ENCODE measurements at places on chromosomes 6 and 20.
A peak's percentile ranks its signal among the peaks of the same experiment; 100 is the strongest.

- DNase-seq, result peak; percentile 12
Observed at GRCh38 chr6:112086744-112087135, 542 bp downstream of the TUBE1 start.

- peak; percentile 23 for DNase-seq
Observed at GRCh38 chr6:89610149-89610642, 28.4 kb downstream of the LYRM2 start.

DNA sequence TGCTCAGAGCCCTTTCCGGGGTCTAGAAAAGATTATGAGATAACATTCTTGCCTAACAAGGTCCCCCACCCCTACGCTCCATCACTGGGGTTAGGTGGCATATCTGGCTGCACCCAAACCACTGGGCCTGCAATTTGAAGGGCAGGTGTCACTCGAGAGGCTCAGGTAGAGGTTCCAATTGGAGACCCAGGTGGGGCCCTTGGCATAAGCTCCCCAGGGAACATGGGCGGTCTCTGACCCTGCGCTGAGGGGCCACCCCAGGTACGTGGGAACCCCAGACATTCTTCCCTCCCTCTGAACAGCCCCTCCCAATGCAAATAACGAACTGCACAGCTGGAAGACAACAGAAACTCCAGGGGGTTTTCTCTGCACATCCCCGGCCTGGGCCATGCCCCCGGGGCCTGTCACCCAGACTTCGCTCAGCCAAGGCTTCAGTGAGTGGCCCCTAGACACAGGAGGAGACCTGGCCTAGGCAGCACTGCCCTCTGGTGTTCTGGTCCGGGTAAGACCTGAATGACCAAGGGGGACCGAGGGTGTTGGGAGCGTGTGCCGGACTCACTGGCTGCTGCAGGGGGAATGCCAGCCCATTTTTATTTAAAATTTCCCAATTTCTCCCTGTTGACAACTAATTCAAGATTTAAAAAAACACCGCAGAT is 47.5 kb downstream of the DSTN start:
- DNase-seq, result peak; percentile 75

GRCh38 chr6:26316291-26316690 is 48.7 kb upstream of the BTN3A2 start:
- no peak for DNase-seq

- no peak for DNase-seq
Observed at GRCh38 chr20:41654884-41655283, 36.7 kb upstream of the CHD6 start.

- no peak for DNase-seq
Observed at GRCh38 chr20:36582322-36582721, 8.9 kb downstream of the TGIF2 start.

DNA sequence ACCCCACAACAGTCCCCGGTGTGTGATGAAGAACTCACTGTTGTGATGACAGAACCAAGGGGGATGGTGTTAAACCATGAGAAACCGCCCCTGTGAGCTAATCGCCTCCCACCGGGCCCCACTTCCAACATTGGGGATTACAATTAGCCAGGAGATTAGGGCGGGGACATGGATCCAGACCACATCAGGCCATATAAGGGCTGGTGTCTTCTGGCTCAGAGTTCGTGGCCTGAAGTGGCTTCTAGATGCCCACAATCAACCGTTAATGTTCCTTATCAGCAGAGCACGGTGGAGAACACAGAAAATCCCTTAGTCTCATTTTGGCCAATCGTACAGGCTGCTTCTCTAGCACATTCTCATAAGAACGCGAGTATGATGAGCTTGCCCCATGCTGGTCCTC is 10.9 kb upstream of the MAS1 start:
- DNase-seq, result no peak

DNA sequence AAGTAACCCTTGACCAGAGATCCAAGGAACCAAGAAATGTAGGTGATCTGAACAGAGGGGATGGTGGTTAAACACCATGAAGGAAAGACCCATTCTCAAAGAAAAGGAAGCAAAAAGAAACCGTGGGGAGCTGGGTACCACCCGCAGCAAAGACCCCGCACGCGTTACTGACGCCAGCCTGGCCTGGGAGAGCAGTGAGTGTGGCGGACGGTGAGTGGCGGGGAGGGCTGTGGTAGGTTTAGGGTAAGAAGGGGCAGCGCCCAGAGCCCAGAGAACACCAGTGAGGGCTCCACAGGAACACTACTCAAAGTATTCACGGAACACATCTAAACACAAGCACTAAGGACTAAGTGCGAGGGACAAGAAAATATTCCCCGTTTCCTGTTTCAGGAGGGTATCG is 4.2 kb downstream of the GMEB2 start:
- no peak for DNase-seq

DNA sequence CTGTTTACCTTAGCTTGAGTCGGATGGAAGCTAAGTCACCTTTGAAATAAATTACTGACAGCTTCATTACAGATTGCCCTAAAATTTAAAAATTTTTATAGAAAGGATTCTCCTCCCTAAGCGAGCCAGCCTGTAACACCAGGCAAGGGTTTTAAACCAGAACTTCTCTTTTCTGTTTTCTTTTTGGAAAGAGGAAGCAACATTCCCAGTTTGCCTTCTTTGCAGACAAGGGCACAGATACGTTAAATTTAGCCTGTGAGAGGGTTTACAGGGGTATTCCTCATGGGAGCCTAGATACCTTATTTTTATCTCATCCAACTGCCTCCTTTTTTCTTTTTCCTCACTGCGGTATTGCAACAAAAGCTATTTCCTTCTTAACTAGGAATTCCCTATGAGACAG is 45.0 kb downstream of the GNAS start:
- no peak for DNase-seq

- no peak for DNase-seq
Observed at GRCh38 chr6:132400555-132400882, 756 bp downstream of the MOXD1 start.

DNA sequence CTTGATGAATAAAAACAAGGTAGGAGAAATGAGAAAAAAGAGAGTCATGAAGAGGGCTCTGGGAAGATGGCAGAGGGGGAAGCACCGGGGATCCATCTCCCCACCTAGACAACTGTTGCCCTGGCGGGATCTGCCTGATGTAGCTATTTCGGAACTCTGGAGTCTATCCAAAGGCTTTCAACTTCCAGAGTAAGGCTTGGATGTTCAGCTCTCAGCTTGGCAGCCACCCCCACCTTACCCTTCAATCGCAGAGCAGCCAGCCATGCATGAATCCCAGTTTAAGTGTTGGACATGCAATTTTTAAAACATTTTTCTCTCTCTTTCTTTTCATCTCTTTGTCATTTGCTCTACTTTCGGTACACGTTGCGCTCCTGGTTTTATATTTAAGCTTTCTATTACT is 275.9 kb upstream of the EXOC2 start:
- no peak for DNase-seq

DNA sequence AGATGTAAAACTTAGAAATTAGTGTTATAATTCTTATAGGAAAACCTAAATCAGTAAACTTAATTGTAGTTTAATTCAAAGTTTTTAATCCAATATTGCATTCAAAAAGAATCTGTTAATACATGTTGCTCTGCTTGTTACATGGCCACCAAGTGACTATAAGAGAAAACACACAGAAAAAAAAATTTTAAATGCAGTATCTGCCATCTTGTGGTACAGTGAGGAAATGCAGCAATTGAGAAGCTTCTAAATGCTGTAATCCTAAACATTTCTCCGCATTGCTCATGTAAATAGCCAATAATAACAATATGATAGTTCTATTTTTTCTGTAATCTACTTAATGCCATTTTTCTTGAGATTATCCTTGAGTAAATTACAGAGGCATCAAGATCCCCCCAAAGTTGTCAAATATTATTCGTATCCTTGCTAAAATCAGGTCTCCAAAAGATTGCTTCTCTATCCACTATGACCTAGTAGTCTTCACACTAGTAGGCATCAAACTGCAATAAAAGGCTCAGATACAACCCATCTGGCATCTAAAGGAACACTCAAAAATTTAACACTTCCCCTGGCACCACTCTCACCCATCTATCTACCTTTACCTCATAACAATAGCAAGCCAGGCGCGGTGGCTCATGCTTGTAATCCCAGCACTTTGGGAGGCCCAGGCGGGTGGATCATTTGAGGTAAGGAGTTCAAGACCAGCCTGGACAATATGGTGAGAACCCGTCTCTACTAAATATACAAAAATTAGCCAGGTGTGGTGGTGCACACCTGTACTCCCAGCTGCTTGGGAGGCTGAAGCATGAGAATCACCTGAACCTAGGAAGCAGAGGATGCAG is 34.6 kb downstream of the HDAC2 start:
- DNase-seq, result peak; percentile 44

GRCh38 chr6:111661541-111662061 is 55.9 kb upstream of the TRAF3IP2 start:
- DNase-seq, result no peak

- peak; percentile 15 for DNase-seq
Observed at GRCh38 chr6:164911151-164911550, 398.3 kb downstream of the C6orf118 start.

Measured in NCI-H1105 (cell line).